ENCODE measurements at places on chromosomes 11 and 22. TPM values are rescaled to one million over a fixed set of nuclear protein-coding genes. Genes with fewer than 3 reads are reported as not detected.

The CD248 gene
- 0.17 TPM for total RNA-seq

The TSPO gene
- total RNA-seq = 394 TPM

The RAC2 gene
- total RNA-seq = 24.0 TPM

The MIF gene
- total RNA-seq = 606 TPM

The TYR gene
- total RNA-seq = not detected

The OR2AG2 gene
- 0.04 TPM for total RNA-seq

The RIMBP3C gene
- total RNA-seq = 0.48 TPM

The C22orf42 gene
- total RNA-seq = not detected

The ALDH3B2 gene
- 0.13 TPM for total RNA-seq

The POU2AF2 gene
- not detected for total RNA-seq

The SNX32 gene
- 1.4 TPM for total RNA-seq

- no peak for DNase-seq
Measured at GRCh38 chr22:27628341-27628740, 173.2 kb downstream of the MN1 start.

DNA sequence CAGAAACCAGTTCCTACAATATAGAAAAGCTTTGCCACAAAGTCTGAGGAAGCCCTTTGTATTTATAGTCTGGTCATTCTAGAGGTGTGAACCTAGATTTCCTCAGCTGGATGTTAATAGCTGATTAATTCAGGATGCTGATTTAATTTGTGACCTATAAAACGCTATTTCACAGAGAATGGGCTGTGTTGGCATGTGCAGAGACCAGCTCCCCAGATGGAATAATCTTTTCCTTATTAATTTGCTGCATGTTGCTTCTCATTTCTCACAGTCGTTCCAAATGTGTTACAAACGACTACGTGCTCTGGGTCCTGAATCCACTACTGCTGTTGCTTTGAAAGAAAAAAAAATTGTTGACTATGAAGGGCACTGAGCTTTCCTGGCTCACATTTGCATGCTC is 49.3 kb downstream of the BDNF start:
- no peak for DNase-seq

- no peak for DNase-seq
Measured at GRCh38 chr11:33910296-33910957, 18.6 kb upstream of the LMO2 start.

GRCh38 chr22:39247361-39247760 is 2.6 kb upstream of the PDGFB start:
- DNase-seq = no peak

DNA sequence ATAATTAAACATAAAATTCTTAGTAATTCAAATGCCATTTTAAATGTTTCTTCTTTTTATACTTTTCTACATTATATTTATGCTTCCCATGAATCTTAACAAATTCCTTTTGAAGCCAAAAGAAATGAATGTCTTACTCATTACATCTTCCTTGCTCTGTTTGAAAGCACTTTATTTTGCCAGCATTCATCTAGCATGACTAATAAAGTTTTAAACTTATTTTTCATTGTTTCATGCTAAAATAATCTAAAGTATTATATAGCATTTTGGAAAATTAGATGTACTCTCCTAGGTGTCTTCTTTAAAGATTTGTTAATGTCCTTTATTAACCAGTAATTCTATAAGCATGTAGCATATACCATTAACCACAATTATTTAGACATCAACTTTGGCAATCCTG is 9.7 kb upstream of the PIWIL4 start:
- DNase-seq = no peak

- DNase-seq = no peak
Measured at GRCh38 chr11:15501566-15501965, 386.8 kb downstream of the INSC start.

- no peak for DNase-seq
Measured at GRCh38 chr11:133443206-133443747, 89.0 kb downstream of the OPCML start.

DNA sequence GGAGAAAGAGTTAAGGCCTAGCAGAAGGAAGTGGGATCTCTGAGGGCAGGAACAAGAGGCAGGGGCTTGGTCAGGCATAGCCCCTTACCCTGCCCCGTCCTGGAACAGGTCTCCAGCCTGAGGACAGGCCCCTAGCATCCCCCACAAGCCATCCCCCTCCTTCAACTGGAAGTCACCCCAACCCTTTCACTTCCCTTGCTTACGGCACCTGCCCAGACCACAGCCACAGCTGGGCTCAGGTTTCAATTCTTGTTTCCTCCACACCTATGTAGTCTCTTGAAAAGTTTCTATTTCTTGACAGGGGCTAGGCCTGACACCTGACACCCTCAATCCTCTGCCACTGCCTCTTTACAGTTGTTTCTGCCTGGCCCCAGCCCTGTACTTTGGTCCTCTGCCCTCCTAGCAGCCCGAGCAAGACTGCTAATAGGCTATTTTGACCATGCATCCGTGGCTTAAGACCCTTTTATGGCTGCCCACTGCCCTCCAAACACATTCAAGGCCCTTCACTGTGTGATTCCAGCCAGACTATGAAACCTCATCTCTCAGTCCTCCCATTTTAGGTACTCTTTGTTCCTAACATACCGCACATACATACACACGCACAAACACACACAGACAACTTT is 10.9 kb upstream of the FCHSD2 start:
- no peak for DNase-seq

- no peak for DNase-seq
Measured at GRCh38 chr11:69686452-69686851, 11.3 kb upstream of the LTO1 start.

GRCh38 chr22:24731761-24732160 is 42.8 kb downstream of the PIWIL3 start:
- DNase-seq = no peak

DNA sequence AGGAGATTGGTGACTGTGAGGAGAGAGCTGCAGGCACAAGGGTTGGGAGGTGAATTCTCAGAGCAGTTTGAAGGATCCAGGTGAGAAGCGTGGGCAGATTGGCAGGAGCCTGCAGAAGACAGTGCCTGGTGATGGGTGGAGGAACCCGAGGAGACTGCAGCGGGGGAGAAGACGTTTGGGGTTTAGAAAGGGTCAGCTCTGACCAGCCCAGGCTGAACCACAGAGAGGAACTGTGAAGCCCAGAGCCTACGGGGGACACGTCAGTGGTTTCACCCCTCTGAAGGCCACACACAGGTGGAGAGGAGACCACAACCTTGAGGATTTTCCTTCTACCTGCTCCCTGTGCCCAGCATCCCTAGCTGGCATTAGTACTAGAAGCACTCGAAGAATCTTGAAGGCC is 154.8 kb upstream of the TBCEL start:
- no peak for DNase-seq

DNA sequence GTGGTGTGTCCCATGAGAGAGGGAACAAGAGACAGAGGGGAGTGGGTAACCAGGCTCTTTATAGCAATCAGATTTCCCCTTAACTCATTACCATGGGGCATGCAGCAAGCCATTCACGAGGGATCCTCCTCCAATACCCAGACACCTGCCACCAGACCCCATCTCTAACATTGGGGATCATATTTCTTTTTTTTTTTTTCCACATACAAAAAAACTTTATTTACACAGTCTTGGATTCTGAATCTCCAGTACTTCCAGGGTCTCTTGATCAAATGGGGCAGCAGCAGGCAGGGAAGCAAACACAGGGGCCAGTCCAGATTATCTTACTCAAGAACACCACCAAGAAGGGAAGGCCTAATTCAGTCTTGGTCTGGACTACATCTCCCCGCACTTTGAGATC is 4.3 kb downstream of the DLAT start:
- no peak for DNase-seq

GRCh38 chr11:134072844-134073243 is 4.0 kb downstream of the JAM3 start:
- DNase-seq = no peak

GRCh38 chr11:102144357-102145355 is 34.4 kb downstream of the YAP1 start:
- no peak for DNase-seq

- peak; percentile 69 for DNase-seq
Measured at GRCh38 chr22:35835998-35836691, 118.5 kb downstream of the APOL5 start.

GRCh38 chr22:30649430-30650007 is 13.9 kb downstream of the SLC35E4 start:
- DNase-seq = peak; percentile 42

GRCh38 chr11:45158891-45159605 is 12.6 kb downstream of the PRDM11 start:
- DNase-seq = no peak

GRCh38 chr22:50572965-50573364 is 5.3 kb downstream of the CPT1B start:
- DNase-seq = no peak

- no peak for DNase-seq
Measured at GRCh38 chr22:46636221-46637002, 16.2 kb downstream of the GRAMD4 start.

DNA sequence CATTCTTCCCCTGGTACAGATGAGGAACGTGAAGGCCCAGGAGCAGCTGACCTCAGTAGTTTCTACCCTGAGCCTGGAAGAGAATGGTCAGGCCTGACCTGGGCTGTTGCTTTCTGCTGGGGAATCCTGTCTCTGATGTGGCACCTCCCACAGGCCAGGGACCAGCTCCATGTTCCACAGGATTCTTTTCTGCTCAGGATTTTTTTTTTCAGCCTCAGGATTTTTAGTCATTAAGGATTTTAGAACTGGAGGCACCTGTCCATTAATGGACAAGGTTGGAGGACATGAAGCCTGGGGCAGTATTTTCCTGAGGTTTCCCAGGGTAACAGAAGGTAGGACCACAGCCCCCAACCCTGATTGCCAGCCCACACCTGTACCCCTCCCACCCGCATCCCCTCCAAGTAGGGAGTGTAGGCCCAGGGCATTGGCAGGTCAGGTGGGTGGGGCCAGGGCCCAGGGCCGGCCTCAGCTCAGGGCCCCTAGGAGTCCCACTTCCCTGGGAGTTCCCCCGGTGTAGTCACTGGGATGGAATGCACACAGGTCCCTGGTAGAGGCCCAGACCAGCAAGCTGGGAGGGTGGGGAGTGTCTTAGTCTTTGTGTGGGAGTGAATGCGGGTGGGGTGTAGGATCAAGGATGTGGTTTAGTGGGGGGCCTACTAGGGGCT is 16.1 kb downstream of the BIK start:
- peak; percentile 82 for DNase-seq

DNA sequence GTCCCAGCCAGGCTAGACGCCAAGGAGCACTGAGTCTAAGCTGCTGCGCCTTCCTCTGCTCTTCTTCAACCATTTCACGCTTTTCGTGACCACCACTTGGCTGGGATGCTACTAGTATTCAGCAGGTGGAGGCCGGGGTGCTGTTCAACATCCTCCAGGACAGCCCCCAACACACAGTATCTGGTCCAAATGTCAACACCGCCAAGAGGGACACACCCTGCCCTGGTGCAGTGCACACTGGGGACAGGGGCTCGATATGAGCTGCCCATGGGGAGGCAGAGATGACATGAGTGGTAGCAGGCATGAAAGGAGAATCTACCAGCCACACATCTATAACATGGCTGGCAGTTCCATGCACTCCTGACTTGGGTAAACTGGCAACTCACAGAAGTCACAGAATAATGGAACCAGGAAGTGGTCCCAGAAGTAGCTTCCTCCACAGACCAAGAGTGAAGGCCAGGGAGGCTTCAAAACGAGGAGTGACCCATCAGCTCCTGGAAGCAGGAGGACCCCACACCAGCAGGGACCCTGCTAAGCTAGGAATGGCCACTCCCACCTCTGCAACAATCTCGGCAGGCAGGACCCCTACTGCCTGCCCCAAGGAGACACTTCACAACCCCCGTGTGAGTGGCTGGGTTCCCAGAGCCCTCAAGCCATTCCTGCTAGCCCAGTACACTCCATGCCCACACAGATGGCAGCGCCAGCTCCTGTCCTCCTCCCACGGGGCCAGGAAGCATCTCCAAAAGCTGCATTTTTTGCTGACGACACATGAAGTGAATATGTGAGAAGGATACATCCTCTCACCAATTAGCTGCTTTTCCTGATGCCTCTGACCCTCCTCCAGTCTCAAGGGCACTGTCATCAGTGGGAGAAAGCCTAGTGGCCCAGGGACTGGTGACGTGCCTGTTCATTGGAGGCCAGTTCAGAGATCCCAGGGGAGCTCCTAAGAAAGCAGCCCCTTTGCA is 78.8 kb downstream of the DGCR2 start:
- no peak for DNase-seq

GRCh38 chr11:100098560-100098959 is 588.5 kb upstream of the ARHGAP42 start:
- no peak for DNase-seq

DNA sequence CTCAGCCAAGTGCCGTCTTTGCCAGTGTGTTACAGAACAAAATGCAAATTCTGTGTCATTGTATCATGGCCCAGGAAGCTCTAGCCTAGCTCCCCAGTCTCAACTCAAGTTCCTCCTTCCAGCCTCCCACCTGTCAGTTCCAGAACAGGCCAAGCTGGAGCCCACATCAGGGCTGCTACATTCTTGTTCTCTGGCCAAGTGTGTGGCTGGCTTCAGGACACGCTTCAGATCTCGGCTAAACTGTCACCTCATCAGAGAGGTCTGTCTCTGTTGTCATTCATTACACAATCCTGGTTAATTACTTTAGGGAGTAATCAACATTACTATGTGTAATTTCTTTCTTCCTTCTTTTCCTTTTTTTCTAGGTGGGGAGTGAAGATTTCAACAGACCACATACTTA is 347.0 kb upstream of the SYN3 start:
- peak; percentile 63 for DNase-seq

DNA sequence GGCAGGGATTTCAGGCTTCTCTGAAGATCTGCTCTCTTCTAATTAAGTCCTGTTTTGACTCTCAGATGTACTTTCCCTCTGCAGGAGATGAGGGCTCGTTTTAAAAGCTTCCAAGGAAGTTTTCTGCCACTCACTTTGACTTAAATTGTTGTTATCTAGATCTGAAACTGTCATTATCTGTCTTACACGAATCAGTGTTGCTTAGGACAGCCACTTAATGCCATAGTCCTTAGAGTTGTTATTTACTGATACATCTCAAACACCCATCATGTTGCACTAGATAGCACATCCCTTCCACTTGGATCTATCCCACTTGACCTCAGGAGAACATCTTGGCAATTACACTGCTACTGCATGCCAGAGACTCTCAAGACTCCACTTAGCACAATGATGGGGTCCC is 86.9 kb upstream of the FAT3 start:
- no peak for DNase-seq

DNA sequence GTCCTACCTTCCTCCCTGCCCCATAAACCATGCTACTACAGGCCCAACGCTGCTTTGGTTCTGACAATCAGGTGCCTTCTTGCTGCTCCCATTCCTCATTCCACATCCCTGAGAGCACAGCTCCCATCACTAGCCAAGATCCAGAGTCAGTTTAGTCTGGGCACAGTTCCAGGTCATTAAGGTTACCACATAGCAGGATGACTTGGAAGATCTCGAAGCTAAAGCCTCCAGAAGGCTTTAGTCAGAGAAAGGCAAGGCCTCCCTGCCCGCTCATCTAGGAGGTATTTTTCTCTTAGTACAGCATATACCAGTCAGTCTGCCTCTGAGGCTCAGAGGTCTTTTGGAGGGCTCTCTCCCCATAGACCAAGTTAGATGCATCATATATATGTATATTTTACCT is 30.3 kb downstream of the TRIM66 start:
- peak; percentile 62 for DNase-seq

GRCh38 chr11:83034673-83035014 is 37.1 kb downstream of the RAB30 start:
- no peak for DNase-seq

GRCh38 chr11:16999116-16999515 is 15.1 kb downstream of the PLEKHA7 start:
- DNase-seq = no peak

- DNase-seq = no peak
Measured at GRCh38 chr11:132123854-132124835, 753.7 kb downstream of the NTM start.

- no peak for DNase-seq
Measured at GRCh38 chr11:57353036-57353435, 14.9 kb downstream of the P2RX3 start.

Measured in kidney epithelial cell (primary cell).